ENCODE measurements at places on chromosomes 11 and 22.
A peak's percentile ranks its signal among the peaks of the same experiment; 100 is the strongest.

DNA sequence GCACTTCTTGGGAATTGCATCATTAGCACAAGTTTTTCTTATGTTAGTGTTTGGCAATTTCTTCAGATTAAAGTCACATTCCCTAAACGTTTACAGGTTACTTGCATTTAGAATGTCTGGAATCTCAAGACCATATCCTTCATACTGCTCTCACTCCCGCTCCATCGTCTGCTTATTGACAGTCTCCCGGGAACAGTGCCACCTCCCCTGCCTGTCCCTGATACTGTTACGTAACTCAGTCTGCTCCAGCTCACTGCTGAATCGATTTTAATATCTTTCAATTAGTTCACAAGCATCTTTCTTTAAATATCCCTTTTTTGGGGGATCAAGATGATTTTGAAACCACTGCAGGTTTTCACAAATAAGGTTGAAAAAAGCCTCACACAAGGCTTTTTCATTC is 48.2 kb downstream of the GLYATL2 start:
- no peak for DNase-seq

DNA sequence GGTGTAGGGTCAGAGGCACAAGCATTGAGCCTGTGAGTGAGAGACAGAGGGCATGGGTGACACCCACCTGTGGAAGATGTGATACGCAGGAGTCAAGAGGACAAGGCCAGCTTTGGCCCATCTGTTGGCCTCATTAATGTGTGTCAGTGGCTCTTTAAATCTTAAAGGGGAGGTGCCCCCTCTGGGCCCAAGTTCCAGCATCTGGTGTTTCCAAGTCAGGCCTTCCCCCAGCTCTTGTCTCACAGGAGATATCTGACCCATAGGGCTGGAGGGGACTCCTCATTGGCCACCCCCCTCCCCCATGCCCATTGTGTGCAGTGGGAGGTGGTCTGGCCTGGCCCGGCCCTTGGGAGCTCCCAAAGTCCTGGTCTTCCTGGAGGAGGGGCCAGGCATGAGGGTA is 8.9 kb downstream of the KCNK7 start:
- DNase-seq, result no peak

DNA sequence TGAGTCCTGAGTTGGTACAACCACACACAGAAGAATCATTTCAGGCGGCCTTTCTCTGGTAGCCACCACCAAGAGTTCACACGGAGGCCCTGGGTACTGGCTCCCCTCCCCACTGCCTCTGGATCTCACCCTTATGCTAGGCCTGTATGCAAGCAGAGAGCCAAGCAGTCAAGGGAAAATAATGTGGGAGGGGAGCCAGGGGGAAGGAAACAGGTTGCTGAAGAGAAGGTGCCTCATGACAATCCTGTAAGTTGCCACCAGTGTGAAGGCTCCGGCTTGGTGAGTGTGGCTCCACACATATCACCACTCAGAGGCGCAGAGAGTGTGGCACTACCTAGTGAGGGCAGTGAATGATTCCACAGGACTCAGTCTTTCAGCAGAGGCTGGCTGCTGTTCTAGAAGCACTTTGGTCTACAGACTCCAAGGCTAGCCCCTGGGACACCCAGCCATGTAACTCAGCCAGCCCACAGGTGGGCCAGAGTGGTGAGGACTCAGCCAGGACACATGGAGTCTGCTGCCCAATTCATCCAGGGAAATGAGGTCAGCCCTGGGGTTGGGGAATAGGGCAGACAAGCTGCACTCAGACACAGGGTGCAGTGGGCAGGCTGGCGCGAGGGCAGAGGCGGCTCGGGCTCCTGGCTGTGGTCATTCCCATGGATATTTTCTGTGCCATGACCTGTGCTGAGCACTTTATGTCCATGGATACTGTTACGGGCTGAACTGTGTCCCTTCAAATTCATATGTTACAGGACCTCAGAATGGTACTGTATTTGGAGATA is 49.0 kb upstream of the SERPIND1 start:
- DNase-seq, result no peak

- DNase-seq, result no peak
Observed at GRCh38 chr11:8720352-8720751, 37.8 kb downstream of the RPL27A start.

GRCh38 chr11:69521457-69521856 is 40.0 kb downstream of the LINC01488 start:
- no peak for DNase-seq

GRCh38 chr11:13644997-13645687 is 23.3 kb upstream of the FAR1 start:
- no peak for DNase-seq

GRCh38 chr11:19121646-19122045 is 4.7 kb downstream of the ZDHHC13 start:
- no peak for DNase-seq

DNA sequence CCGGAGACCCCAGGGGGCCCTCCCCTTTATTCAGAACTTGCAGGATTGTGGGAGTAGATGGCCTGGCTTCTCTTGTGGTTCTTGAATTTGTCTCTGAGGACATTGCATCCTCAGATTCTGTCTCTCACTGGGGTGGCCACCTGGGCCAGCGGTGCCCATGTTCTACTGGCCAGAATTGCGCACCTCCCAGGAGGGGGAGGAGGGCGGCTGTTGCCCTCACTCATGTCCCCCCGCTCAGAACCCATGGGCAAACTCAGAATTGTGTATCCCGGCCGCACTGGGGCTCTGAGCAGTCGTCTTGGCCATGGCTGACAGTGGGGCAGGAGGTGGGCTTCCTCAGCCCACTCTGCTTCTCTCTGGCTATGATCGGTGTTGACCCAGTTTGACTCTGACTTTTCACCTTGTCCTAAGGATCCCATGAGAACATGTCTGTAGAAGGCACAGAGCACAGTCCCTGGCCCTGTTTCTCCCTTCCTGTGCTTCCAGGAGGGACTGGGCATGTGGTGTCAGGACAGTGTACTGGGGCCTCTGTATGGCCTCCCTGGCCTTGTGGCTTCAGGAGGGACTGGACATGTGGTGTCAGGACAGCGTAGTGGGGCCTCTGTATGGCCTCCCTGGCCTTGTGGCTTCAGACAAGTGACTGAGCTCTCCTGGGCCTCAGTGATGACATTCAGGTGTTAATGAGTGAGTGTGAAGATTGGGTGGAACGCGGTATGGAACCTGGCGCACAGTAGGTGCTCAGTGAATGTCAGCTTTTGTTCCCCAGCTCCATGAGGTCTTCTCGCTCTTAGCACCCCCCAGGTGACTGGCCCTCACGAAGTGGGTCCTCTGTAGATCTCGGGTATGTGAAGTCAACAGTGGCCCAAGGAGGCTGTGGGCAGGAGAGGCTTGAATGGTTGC is 99.3 kb downstream of the TBC1D22A start:
- no peak for DNase-seq

- no peak for DNase-seq
Observed at GRCh38 chr11:47187723-47188122, 1.5 kb upstream of the PACSIN3 start.

- peak; percentile 30 for DNase-seq
Observed at GRCh38 chr22:29480512-29481264, 670 bp downstream of the NEFH start.

- DNase-seq, result no peak
Observed at GRCh38 chr22:21941921-21942320, 10.7 kb downstream of the PPM1F start.

- no peak for DNase-seq
Observed at GRCh38 chr11:73757598-73757997, 3.3 kb downstream of the RAB6A start.

DNA sequence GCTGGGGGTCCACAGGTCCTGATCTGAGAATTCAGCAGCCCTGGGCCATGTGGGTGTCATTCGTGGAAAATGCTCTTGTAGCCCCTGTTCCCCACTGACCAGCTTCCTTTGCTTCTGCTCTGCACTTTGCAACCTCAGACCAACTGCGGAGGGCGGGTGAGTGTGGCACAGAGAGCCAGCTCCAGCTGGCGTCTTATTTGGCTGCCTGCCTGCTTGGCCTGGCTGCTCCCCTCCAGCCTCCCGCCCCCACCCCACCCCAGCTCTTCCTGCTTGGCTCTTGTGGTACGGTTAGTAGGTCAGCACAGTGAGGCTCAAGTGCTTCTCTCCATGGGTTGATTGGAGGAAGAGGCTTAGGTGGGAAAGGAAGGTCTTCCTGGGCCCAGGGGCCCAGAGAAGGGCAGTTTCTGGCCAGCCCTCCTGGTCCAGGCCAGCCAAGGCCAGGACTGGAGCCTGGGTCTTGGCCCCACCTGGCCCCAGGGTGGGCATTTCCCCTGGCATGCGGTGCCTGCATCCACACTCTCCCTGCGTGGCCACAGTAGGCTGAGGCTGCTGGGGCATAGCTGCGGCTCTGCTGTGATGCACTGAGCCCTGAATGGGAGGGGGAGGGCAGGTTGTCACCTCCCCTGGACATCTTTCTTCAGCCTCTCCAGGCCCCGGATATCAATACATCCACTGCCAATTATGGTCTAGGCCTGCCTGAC is 26.5 kb downstream of the MYO7A start:
- no peak for DNase-seq

DNA sequence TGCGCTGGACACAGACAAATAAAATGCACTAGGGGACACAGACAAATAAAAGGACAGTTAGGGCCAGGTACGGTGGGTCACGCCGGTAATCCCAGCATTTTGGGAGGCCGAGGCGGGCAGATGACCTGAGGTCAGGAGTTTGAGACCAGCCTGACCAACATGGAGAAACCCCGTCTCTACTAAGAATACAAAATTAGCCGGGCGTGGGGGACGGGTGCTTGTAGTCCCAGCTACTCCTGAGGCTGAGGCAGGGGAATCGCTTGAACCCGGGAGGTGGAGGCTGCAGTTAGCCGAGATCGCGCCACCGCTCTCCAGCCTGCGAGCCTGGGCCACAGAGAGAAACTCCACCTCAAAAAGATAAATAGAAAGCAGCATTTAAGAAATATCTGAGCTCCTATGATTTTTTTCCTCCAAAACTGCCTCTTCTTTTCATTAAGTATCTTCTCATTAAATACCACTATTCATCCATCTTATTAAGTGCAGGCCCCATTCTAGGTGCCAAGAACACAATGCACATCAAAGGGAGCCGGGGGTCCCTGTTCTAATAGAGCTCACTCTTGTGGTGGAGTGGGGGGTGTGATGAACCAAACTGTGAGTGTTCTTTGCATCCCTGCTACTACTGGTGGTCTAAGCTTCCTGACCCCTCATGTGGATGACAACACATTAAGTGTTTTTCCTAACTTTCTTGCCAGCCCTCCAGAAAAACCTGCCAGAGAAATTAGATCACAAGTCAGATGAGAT is 766 bp upstream of the ZNHIT2 start:
- no peak for DNase-seq

DNA sequence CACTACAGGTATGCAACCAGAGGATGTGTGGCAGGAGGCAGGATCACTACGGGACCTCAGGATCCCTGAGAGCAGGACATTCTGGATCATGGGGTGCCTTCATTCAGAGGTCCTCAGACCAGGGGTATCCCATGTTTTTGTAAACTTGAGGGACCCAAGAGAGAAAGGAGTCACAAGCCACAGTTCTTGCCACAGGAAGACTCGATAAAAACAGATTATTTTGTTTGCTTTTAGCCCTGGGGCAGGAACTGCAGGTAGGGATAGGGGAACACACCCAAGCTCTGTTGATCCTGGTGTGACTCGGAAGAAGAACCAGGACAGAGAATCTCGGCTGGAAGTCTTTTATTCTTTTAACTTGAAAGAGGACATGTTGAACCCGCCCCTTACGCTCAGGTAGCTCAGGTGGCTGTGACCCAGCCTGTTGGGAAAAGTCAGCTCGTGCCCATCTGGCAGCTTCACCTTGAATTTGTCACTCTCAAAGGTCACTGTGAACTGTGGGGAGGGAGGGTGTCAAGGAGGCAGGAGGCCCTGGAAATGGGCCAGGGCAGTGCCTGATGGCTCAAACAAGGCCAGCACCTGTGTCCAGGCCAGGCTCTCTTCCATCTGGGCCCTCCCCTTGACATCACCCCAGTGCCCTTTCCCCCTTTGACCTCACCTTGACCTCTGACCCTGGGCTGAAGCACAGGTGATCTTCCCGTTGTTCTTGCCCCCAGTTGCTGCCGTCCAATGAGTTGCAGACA is 9.8 kb downstream of the LGALS2 start:
- no peak for DNase-seq

DNA sequence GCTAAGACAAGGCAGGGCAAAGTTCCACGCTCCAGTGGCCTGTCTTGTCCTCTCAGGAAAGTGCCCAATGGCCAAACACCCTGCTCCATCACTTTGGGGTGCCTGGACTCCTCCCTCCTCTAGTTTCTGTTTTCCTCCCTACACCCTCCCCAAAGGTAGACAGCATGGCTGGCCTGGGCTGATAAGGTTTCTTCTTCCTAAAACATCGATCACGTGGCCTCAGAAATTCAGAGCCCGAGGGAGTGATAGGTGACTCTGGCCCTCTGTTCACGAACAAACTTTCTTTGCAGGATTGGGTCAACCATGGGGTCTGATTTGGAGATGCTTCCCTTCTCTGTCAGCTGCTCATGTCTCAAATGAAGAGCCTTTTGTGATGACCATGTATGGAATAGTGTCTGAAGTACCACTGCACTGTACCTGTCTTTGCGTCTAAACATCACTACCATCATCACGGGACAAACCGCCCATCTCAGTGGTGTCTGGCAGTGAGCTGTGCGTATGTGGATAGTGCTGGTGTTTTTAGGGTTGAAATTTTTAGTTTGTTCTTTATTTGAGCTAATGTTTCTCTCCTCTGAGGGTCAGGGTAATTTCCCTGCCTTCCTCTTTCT is 6.1 kb downstream of the MICAL2 start:
- no peak for DNase-seq

GRCh38 chr11:62804310-62805075 is 747 bp downstream of the NXF1 start:
- DNase-seq, result no peak

DNA sequence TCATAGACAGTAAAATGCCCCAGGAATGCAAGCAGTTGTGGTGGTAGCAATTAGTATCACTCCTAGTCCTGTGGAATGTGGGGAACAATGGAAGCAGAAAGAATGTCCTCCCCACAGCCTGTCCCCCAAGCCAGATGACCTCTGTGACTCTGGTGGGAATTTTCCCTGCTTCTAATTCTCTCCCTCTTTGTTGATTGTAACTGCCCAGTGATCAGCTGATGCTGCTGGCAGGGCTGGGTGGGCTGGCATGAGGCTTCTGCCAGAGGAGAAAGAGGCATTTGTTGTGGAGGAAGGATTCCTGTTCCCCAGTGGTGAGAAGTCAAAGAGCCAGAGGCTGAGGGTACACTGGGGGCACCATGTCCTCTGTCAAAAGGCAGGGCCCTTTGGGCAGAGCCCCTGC is 116.7 kb upstream of the NCAM1 start:
- no peak for DNase-seq

Data from central memory CD4-positive, alpha-beta T cell (primary cell).